Suppressor macrophage treated with lipopolysaccharide for 4 hours (primary cell): ENCODE measurements at places on chromosomes 16 and 17.

- peak; percentile 74 for DNase-seq
Observed at GRCh38 chr16:48611329-48612137, 1.6 kb upstream of the N4BP1 start.

- peak; percentile 88 for DNase-seq
Observed at GRCh38 chr17:35804658-35805192, 4.6 kb upstream of the TAF15 start.

GRCh38 chr16:4685776-4686496, 7.4 kb upstream of the NUDT16L1 start:
- DNase-seq: no peak

DNA sequence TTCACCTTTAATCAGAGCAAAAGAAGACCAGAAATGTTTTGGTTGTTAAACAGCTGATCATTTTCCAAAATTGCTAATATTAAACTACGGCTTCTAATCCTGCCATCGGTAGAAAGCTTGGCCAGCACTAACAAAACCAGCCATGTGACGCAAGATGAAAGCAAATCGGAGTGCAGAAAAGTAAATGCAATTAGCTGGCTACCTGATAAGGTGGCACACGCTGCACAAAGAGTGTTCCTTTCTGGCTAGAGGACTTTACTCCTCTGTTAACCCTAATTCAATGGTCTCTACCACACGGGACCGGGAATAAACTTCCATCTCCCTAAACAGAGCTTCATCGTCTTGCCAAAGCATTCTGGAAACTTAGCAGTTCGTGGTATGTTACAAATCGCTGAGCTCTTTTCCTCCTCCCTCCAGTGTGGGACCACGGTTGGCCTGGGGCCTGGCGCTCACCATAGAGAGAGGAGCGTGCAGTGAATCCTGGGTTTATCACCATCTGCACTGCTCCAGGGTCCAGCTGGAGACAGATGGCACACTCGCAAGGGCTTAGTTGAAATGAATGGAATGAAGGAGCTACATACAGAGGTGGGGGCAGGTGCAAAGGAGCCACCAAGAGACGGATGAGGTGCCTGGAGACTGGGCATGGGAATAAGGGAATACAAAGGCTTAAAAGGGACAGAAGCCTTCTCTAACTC, 10.1 kb upstream of the COG1 start:
- no peak for DNase-seq

DNA sequence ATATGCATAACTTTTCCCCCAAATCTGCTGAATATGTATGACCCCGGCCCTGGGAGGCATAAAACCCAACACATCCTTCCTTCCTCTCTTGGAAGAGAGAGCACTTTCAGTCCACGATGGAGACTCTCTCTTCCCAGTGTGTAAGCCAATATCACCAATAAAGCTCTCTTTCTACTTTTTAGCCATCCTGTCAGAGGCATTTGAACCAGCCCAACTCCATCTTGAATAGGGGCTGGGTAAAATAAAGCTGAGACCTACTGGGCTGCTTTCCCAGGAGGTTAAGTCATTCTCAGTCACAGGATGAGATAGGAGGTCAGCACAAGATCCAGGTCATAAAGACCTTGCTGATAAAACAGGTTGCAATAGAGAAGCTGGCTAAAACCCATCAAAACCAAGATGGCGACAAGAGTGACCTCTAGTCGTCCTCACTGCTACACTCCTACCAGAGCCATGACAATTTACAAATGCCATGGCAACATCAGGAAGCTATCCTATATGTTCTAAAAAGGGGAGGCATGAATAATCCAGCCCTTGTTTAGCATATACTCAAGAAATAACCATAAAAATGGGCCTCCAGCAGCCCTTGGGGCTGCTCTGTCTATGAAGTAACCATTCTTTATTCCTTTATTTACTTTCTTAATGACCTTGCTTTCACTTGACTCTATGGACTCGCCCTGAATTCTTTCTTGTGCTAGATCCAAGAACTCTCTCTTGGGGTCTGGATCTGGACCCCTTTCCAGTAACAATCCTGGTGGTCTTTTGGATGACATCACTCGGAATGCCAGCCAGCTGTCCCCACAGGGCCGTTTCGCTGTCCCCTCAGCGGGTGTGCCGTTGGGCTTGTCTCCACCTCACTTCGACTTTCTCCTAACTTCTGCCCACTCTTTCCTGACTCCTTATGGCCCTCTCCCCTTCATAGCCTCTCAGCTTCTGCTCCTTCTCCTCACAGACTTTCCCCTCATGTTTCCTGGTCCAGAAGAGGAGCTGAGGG, 53.4 kb upstream of the NKD1 start:
- no peak for DNase-seq

GRCh38 chr16:66381585-66382170, 15.2 kb downstream of the CDH5 start:
- no peak for DNase-seq

DNA sequence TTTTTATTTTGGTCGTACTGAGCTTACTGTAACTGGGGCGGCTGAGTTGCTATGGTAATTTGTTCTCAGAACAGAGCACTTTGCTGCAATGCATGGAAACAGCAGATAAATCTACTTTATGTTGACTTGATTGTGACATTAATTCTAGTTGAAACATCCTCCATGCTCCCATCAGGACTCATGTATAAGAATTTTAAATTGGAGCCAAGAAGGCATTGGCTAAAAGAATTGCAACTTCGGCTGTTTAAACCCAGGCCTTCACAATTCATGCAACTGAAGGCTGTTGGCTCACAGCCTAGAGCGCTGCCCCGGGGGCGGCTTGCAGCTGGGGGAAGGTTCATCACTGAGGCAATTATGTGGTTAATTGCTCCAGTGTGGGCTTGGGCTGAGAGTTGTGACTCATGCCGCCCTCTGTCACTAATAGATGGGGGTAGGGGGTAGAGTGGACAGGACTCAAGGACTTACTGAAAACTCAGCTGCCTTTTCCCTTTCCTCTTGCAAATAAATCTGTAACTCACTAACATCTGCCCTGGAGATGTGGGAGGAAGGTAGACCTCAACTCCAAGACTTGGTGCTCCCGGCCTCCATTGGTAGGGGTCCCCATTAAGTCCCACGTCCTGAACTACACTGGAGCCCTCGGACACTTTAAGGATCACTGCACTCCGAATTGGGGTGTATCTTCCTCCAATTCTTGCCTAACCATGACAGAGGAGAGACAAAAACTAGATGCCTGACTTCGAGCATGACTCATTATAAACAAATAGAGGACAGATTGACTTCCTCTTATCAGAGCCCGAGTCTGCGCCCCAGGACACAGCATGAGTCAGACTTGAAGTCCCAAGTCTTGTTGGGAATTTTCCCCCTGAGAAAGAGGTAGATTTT, 37.5 kb downstream of the ERCC4 start:
- peak; percentile 92 for DNase-seq

DNA sequence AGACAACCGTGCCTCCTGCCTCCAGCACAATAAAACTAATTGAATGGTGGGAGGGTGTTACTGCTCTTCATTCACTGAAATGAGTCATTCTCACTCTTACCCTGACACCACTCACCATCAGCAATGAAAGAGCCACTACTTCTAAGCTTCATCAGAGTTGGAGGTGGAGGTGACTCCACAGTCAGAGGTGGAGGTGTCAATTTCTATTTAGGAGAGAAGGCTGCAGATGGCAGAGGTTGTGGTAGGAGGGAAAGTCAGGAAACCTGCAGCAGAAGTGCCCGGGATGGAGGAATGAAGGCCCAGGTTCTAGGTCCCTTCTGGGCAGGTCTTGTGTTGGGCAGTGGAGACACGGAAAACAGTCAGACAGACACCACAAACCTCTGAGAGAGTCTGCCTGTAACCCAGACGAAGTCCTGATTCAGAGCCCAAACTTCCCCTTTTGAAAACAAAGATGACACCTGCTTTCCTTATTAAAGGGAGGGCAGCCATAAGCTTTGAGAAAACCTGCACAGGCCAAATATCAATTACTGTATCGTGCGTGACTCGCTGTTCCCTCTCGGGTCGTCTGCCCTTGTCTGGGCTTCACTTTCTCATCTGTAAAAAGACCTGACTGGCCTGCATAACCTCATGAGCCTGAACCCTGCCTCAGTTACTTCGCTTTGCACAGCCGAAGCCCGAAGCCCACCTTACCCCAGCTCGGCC, 668 bp downstream of the ATPAF2 start:
- DNase-seq: peak; percentile 59

DNA sequence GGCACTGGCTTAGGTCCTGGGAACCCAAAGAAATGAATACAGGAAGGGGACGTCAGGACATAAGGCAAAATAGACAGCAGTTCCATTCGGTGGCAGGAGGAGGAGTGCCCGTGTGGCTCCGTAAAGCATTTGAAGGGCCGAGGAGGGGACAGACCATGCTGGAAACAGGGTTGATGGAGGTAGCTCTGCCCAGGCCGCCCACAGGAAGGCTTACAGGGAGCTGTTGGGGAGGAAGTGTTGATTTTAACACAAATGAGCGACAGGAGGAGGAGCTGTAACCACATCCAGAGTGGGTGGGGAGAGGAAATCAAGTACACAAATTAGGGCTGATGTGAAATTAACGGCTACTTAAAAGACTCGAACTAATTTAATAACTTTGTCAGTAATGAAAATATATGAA, 54.6 kb downstream of the RBFOX3 start:
- no peak for DNase-seq

DNA sequence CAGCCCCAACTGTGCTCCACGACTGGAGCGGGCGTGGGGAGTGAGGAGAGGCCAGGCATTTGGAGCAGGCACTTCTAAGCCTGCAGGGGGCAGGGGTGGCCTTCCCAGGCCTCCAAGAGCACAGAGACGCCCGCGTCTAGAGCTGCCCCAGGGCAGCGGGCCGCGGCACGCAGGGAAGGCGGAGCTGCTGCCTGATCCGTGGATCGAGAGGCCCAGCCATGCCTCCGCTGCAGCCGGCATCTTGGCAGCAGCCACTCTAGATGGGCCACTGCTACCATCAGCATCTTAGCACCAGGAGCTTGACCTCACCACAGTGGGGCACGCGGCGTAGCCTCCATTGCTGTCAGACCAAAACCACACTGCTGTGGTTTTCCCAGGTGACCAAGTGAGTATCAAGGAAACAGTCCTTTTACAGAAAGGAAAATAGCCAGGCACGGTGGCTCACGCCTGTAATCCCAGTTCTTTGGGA, 20.4 kb upstream of the WDR45B start:
- DNase-seq: peak; percentile 85

GRCh38 chr16:52696126-52696525, 149.2 kb upstream of the TOX3 start:
- DNase-seq: no peak

GRCh38 chr16:88295671-88296436, 86.9 kb upstream of the ZNF469 start:
- DNase-seq: no peak
